Trophoblast cell (in vitro differentiated cells and primary cell): ENCODE measurements at places on chromosomes 2 and 18.

DNA sequence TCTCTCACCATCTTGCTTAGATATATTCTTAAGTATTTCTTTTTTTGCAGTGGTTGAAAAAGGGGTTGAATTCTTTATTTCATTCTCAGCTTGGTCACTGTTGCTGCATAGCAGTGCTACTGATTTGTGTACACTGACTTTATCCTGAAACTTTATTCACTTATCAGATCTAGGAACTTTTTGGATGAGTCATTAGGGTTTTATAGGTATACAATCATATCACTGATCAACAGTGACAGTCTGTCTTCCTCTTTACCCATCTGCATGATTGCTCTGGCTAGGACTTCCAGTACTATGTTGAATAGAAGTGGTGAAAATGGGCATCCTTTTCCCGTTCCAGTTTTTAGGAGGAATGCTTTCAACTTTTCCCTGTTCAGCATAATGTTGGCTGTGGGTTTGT, 6.5 kb downstream of the STARD6 start:
- DNase-seq = no peak

GRCh38 chr2:176122052-176122682, 352 bp upstream of the HOXD9 start:
- DNase-seq = no peak

- DNase-seq = no peak
Observed at GRCh38 chr18:49024804-49025421, 74.1 kb upstream of the SMAD7 start.

GRCh38 chr18:54813977-54814565, 14.2 kb upstream of the RAB27B start:
- DNase-seq = no peak

DNA sequence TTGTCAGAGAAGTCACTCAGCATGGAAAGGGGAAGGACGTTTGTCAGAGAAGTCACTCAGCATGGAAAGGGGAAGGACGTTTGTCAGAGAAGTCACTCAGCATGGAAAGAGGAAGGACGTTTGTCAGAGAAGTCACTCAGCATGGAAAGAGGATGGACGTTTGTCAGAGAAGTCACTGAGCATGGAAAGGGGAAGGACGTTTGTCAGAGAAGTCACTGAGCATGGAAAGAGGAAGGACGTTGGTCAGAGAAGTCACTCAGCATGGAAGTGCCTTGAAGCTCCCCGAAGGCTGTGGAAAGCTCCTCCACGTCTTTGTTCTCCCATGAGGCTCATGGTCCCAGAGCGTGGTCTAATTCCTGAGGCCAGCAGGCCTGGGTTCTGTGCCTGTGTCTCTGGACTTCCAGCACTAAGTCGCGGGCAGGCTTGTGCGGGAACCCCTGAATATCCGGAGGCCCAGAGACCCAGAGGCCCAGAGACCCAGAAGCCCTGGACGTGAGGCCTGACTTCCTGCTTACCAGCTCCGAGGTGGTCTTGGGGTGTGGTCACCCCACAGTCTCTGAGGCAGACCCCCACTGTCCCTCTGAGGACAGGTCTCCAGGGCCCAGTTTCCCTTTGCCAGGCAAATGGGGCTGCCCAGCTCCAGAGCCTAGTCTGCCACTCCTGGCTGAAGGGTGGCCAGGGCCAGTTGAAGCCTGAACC, 70.4 kb upstream of the TWIST2 start:
- no peak for DNase-seq
